ENCODE measurements at places on chromosomes 16 and 17.

DNA sequence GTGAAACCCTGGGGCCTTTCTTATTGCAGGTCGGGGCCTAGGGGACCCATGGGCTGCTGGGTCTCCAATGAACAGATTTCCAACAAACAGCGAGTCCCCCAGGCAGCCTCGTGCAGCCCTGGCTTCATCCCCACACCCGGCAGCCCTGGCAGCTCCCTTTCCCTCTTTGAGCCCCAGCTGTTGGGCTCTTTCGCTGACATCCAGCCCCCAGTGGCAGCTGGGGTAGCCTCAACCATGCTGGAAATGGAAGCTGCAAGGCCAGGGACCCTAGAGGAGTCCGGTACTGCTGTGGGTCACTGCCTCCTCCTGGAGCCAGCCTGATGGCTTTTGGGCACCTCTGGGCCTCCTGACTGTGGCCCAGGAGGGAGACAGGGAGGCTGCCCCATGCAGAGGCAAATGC is 5.9 kb downstream of the RPUSD1 start:
- DNase-seq = no peak

DNA sequence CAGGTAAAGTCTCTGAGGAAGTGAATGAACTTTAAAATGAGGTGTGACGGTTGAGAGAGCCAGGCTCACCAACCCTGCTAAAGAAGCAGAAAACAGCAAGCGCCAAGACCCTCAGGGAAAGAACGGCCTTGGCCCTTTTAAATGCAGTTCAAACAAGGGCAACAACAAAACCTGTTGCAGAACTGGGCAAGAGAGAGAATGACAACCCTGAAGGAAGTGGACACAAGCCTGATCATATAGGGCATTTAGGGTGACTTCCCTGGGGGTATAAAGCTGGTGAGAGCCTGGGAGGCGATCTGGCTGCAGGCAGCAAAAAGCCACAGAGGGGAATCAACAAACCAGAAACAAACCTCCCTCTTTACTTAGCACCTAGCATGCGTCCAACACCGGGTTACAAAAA is 1.0 kb downstream of the CPPED1 start:
- no peak for DNase-seq

- no peak for DNase-seq
These were observed 24.5 kb downstream of the NKD1 start for GRCh38 chr16:50572700-50573099.

GRCh38 chr17:9473711-9474110 is 101.9 kb downstream of the STX8 start:
- DNase-seq = no peak

DNA sequence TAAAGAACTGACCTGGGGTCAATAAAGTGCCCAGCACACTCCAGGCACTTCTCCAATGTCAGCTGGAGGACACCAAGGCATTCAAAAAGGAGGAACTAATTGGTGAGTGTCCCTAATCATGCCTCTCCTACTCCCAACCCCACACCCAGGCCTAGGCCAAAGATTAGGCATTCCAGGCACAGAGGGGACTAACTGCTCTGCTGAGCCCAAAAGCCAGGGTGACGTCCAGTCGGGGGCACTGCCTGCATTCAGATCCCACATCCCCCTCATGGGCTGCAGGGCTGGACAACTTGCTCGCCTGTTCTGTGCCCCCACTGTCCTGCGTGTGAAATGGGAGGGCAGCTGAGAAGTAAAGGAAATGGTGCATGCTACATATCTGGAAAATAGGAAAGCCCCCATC is 115.4 kb downstream of the DYNLRB2 start:
- no peak for DNase-seq

DNA sequence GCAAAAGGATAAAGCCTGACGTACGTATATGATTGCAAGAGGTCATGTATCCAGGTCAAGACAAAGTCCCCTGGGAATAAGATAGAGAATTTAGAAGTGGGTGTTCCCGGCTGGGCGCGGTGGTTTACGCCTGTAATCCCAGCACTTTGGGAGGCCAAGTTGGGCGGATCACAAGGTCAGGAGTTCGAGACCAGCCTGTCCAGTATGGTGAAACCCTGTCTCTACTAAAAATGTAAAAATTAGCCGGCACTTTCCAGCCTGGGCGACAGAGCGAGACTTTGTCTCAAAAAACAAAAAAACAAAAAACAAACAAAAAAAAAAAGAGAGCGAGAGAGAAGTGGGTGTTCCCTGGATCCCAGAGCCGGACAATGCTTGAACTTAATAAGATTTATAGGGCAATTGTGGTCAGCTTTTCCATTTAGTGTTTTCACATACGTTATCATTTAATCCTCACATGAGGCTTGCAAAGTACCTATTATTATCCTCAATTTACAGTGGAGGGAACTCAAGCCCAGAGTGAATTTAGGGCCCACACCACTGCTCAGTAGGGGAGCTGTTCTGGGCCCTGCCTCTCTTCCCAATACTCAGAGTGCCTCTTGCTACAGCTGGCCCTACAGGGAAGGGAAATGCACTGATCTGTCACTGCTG is 481 bp upstream of the GLTPD2 start:
- no peak for DNase-seq

- DNase-seq = peak; percentile 78
These were observed 39.2 kb upstream of the GSE1 start for GRCh38 chr16:85573696-85574641.
